ENCODE measurements at places on chromosomes 12 and 14.

GRCh38 chr14:59354666-59355065, 110.5 kb downstream of the GPR135 start:
- DNase-seq: no peak

DNA sequence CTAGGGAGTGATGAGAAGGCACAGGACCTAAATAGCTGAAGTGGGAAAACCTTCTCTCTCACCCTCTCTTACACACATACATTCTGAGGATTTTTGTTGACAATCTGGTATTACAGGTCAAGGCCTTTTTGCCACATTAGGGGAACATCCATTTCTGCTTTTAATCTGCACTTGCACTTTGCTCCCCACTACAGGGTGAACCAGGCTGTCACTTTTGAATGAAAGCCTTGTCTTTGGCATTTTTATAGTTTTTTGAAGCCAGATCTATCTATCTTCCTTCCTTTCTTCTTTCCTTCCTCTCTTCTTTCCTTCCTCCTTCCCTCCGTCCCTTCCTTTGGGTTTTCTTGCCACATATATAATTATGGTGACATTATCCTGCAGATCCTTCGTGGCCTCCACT, 165.9 kb upstream of the OTX2 start:
- DNase-seq: no peak

- no peak for DNase-seq
These were observed 598.8 kb downstream of the SLC16A7 start for GRCh38 chr12:60194678-60195077.

DNA sequence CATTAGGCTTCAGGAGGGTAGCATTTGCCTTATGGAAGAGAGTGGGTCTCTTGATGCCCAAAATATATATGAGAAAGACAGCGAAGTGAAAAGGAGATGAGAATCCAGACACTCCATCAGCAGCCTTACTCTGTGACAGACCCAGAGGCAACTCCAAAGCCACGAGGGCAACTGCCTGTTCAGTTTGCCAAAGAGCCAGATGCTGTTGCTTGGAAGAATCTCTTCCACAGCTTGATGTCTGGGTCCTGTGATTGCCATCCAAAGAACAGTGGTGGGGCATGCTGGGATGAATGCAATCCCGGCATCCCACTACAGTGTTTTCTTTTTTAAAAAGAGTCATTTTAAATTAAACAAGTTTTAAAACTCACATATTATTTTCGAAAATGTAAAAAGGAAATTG, 10.9 kb upstream of the OTX2 start:
- DNase-seq: no peak

GRCh38 chr12:106924268-106924861, 31.3 kb upstream of the TMEM263 start:
- DNase-seq: no peak

DNA sequence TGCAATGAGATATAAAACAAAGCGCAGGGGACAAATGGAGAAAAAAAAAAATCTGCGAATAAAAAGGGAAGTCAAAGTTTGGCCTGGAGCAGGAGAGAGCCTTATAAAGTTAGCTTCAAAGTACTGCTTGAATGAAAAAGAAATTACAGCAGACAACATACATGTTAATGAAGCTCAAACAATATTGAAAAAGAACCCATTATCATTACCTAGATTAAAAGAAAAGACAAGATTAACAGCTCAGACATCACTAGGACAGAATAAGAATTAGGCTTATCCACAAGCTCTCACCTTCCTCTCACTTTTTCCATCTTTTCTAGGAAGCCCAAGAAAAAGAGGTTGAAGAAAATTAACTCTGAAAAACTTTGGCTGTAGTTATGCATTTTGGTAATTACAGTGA, 503.5 kb downstream of the ETNK1 start:
- DNase-seq: no peak

GRCh38 chr12:104063712-104064030, 660 bp upstream of the HCFC2 start:
- DNase-seq: no peak

DNA sequence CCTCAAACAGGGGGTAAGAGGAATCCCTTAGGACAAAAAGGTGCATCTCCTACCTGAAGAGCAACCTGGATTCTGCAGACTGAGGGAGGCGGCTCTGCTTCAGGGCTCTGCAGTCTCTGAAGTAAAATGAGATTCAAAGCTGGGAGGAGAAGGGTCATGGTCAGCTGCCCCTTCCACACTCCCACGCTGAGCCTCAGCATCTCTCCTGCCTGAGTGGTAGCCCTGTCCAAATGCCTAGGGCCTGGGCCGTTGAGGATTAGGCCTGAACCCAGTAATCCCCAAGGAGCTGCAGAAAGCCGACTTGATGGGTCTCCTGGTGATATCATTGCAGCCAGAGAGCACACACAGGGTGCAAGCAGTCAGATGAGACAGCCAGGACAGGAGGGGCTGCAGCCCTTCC, 18.9 kb downstream of the PHLDA1 start:
- DNase-seq: no peak

GRCh38 chr12:53986686-53987483, 1.9 kb downstream of the HOXC10 start:
- no peak for DNase-seq

- no peak for DNase-seq
These were observed 61.1 kb upstream of the DLK1 start for GRCh38 chr14:100665511-100666032.

DNA sequence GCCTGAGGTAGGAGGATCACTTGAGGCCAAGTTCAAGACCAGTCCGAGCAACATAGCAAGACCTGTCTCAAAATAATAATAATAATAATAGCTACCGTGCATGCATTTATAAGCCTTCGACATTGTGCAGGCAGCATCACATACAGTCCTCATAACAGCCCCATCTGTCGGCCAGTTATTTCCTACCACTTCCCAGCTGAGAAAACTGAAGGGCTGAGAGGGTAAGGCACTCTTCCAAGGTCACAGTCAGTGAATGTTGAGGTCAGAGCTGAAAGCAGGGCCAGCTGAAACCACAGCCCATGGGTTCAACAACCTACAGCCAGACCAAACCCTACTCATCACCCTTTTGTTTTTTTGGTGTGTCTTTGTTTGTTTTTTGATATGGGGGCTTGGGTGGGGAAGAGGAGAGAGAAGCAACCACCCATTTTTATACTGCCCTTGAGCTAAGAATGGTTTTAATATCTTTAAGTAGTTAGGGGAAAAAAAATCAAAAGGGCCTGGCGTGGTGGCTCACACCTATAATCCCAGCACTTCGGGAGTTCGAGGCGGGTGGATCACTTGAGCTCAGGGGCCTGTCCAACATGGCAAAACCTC, 16.8 kb upstream of the ITPK1 start:
- DNase-seq: no peak

DNA sequence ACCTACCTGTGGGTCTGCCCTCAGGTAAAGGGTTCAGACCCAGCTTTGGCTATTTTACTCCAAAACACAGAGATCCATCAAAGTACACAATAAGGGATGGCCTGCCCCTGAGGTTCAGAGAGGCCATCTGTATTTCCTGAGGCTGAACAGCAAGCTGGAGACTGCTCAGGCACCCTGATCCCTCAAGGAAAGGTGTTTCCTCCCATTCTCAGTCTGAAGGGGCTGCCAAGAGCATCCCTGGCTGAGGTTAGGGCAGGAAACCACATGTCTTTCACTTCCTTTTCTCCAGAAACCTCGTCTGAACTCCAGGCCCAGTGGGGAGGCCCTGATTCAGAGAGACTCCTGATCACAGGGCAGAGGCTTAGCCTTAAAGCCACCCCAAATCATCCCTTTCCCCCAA, 1.5 kb downstream of the RILPL1 start:
- DNase-seq: no peak

DNA sequence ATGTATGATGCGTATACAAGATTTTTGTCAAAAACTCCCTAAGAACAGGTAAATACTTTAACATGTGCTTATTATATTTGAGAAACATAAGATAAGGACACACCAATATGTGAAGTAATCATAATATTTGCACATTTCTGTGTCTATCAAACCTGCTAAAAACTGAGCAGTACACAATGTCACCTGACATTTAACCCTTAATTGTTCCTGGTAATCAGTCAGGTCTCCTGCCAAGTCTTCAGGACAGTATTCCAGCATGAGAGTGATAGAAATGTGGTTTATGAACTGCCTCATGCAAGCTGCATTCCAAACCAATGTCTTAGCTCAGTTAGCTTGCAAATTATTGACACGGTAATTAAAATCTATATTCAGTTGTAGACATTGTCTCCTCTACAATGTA, 4.2 kb downstream of the SOX5 start:
- no peak for DNase-seq

DNA sequence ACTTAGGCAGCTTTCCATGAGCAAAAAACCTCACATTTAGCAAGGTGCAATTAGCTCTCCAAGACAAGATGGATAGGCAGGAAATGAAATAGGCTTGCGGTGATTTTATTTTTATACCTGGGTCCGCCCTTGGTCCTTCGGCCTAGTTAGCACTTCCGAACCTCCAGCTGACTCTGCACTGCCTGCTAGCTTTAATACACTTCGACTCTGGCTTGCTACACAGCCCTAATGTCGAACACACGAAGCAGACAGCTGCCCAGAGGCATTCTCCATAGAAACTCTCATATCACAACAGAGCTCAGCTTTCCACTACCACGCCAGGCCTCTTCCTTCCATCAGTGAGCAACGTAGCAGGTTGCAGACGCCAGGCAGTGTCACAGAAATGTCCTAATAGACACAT, 688.0 kb downstream of the VRK1 start:
- DNase-seq: no peak

- DNase-seq: peak; percentile 42
These were observed 53.1 kb upstream of the PLEKHG7 start for GRCh38 chr12:92649511-92650227.

DNA sequence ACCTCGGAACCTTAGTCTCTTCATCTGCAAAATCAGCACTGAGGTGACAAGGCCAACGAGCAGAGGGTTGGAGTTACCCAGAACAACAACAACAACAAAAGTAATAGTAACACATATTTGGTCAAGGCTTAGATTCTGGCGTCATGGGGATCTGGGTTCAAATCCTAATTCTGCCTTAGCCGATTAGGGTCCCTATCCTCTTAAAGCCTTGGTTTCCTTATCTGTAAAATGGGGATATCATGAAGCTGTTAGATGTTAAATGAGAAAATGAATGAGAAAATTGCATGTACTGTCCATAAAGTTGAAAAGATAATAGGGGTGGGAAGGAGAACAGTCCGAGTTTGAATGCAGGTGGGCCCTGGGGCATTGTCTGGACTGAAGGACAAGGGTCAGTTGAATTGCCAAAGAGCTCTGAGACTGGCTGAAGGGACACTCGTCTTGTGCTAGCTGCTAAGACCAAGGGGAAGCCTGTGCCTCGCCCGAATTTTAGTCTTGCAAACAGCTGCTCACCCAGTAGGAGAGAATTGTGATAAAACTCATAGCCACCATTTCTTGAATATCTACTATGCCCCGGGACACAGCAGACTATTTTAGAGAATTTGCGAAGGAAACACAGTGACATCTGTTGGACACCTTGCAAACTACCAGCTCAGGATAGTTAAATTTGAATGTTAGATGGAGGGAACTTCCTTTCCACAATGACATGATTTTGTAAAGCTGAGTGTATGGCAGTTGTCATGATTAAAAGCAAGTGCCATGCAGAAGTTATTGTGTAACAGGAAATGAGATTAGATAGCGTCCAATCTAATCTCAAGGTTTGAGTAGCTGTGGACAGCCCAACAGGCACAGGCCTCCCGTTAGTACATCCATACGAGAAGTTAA, 6.8 kb upstream of the HNF1A start:
- no peak for DNase-seq

DNA sequence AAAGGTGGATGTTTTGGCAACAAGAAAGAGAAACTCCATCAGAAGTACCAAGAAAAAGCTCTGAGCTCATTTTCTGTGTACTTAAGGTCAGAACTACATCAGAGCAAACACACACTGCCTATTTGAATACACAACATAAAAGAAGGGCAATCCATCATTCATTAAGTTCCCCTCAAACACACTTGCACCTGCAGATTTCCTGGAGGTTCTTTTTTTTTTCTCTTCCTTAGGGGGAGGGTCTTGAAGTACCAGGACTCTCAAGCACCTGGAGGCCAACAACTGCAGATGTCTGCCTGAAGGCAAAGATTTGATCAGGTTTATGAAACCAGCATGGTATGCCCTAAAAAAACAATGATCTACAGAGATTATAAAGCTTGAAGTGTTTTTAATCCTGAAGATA, 26.1 kb upstream of the PTHLH start:
- DNase-seq: no peak

GRCh38 chr12:4283512-4284255, 10.1 kb downstream of the CCND2 start:
- no peak for DNase-seq

- no peak for DNase-seq
These were observed 12.3 kb downstream of the NR1H4 start for GRCh38 chr12:100485983-100486382.

DNA sequence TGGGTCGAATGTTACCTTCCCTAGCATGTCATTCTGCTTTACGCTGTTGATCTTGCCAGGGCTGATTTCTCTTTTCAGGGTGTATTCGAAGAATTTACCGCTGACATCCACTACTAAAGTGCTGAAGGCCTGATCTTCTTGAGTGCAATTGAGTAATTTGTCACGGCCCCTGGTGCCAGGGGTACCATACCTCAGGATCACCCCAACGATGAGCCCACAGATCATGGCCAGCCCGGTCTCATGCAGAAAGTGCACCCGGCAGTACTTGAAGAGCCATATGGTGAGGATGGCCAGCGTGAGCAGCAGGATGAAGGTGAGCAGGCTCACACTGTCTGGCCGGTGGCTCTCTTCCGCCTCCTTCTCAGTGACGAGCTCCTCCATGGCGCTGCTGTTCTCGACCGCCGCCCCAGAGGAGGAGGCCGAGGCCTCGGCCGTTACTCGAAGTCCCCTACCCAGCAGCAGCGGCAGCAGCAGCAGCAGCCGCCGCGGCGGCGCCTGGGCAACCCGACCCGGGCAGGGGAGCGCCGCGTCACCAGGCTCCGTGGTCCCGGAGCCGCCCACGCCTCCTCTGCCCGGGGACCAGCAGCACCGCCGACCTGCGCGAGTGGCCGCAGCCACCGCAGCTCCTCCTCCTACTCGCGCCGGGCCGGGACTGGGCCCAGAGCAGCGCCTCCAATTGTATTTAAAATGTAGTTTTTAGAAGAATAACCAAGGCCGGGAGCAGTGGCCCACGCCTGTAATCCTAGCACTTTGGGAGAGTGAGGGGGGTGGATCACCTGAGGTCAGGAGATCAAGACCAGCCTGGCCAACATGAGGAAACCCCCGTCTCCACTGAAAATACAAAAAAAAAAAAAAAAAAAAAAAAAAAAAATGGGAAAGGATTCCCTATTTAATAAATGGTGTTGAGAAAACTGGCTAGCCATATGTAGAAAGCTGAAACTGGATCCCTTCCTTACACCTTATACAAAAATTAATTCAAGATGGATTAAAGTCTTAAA, 58.5 kb upstream of the TMPO start:
- DNase-seq: peak; percentile 0

DNA sequence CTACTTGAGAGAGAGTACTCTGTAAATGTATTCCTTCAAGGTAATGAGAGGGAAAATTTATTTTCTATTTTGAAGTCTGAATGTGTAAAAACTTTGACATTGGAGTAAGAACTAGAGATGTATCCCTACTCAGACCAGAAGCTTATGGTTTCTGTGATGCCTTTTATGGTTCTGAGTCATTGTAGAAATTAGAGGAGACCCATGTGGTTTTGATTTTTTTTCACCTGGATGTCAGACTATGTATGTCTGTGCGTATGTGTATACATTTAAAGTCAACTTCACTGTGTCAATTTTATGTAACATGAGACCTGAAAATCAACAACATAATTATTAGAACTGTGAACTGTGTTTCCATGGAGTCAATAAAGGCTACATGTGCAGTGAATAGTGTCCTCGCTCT, 302.0 kb downstream of the TRHDE start:
- no peak for DNase-seq
